ENCODE measurements at places on chromosomes 5 and 9.

DNA sequence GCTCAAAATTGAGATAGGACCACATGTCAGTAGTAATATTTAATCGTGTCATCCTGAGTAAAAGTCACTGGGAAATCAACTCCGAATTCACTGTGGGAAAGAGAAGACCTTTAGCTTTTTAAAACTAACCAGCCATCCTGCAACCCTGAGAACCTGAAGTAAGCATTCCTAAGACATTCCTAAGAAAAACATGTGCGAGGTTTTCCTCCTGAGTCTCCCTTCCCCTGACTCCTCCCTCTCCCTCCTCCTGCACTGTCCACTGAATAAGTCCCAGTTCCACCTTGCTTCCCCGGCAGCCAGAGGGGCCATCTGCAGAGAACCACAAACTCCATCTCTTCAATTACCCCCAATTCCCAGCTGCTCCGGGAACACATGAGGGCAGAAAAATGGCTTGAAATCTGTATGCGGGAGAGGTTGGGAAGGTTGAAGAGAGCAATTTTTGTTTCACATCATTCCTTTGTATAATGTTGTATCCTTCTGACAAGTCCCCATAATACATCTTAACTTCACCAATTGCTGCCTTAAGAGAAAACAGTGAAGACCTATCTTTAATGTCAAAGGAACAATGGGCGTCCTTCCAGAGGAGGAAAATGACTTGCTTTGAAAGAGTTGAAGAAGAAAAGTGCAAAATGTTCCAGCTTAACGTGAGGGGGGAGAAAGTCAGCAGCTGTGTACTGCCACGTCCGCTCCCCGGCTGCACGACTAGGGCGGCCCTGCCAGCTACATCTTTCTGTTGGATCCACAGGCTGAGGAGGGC is 186.3 kb downstream of the ZNF462 start:
- no peak for DNase-seq

DNA sequence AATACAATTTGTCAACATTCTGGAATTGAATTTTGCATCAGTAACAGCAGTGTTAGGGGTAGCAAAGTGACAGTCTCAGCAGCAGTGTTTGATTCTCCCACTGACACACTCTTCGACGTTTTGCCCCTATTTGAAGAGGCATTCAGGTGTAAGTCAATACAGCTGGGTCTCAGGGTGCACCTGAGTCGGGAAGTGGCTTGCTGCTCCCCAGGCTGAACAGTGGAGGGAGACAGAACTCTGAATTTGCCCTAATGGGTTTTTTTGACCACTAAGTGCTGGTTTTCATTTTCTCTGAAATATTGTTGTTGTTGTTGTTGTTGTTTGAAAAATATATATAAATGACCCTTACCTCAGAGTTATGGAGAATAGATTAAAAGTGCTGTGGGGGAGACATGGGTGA is 223.2 kb downstream of the TLR4 start:
- peak; percentile 5 for DNase-seq

- DNase-seq: no peak
Observed at GRCh38 chr9:81653240-81653639, 36.1 kb downstream of the TLE1 start.

GRCh38 chr9:85925493-85925892 is 15.5 kb upstream of the NAA35 start:
- DNase-seq: no peak

GRCh38 chr5:123785162-123786071 is 273.4 kb downstream of the CSNK1G3 start:
- no peak for DNase-seq

DNA sequence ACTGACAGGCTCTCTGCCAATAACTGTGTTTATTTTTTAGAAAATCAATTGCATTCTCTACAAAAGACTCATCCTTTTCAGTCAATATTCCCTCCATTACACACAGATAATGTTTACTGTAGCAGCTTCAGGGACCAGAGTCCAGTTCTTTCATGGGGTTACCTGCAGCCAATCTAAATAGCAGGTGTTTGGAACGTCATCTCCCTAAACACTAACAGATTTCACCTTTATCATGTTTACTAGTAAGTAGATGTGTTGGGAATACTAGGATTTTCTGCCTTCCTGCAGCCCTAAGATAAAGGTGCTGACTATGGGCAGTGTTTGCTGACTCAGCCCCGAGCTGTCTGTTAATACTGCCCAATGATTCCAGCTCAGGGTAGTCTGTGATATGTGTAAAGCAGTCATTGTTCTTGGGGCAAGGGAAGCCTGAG is 447.0 kb downstream of the KIF4B start:
- DNase-seq: no peak

- no peak for DNase-seq
Observed at GRCh38 chr9:14031060-14031414, 282.9 kb downstream of the NFIB start.

DNA sequence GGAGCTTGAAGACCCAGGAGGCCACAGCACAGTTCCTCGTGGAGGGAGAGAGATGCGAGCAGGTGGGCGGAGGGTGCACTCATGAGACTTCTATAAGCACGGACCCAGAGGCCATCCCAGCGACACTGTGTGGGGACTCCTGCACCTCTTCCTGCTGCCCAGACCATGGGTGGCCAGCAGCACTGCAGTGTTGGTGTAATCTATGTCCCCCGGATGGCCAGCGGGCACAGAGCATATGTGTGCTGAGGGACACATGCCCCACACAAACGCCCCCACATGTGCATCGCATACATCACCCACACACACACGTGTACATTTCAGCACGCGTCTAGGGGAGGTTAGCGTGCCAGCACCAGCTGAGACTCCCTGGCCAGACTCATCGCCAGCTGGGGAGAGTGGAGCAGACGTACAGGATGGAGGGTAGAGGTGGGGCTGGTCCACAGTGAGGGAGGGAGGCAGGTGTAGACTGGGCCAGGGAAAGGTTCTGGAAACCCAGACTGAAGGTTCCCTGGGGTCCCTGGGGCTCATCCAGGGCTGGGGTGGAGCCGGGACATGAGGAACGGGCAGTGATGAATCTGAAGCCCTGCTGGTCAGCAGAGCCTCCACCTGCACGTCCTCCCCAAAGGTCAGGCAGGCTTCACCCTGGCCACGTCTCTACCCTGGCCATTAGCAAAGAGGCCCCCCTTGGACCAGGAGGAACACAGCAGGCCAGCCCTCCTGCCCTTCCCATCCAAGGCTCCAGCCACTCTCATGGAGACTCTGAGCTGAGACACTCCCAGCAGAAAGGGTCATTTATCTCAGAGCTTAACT is 27.6 kb downstream of the ADAMTS2 start:
- no peak for DNase-seq

GRCh38 chr9:21311889-21312288 is 6.8 kb upstream of the IFNA5 start:
- no peak for DNase-seq

DNA sequence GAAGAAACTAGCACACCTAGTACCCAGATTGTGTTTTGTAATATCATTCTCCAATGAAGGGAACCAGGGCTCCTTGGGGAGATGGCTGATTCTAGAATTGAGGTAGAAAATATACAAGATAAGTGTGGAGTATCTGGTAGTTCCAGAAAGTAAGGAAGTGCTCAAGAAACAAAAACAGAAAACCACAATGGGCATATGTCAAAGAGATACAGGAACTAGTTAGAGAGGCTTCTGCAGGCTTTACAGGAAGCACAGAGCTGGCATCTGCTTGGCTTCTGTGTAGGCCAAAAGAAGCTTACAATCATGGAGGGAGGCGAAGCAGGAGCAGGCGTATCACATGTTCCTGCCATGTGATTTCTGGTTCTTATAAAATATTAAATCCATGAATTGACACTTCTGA is 105.7 kb upstream of the TMEM161B start:
- DNase-seq: no peak

DNA sequence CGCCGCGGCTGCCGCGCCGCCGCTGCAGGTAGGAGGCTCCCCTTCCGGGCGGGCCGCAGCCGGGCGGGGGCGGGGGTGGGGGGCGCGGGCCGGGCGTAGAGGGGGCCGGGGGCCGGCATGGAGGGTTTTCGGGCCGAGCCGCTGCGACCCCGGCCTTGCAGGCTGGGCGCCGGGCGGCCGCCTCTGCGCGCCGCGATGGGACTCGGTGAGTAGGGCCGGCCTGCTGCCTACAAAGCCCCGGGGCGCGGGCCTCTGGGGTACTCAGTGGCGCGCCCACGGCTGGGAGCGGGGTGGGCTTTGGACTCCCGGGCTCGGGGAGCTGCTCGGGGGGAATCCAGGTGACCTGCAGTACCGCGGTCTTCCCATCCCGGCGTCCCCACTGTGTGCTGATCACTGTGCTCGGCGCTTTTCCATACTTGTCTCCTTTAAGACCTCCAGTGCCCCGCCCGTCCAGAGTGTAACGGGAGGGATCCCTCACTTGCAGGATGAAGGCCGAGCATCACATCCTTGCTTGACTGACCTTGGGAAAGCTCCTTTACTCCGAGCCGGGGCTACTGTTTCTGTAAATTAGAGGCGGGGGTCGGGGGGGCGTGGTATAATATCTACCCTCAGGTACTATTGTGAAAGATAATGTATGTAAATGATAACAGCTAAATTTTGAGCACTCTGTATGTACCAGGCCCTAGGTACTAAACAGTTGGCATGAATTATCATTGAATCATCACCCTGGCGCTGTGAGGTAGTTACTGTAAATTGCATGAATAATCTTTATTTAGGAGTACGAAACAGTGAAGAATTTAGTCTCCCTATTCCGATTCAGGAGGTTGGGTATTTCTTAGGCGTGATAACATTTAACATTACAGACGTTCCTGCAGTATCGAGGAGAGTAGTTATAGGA is 672 bp downstream of the MSANTD3 start:
- DNase-seq: peak; percentile 30

GRCh38 chr9:73114958-73115357 is 36.7 kb upstream of the ANXA1 start:
- no peak for DNase-seq

- no peak for DNase-seq
Observed at GRCh38 chr5:163867324-163867723, 361.9 kb downstream of the MAT2B start.

GRCh38 chr5:13572163-13572562 is 372.3 kb downstream of the DNAH5 start:
- no peak for DNase-seq

GRCh38 chr5:151014680-151015343 is 5.6 kb upstream of the GPX3 start:
- no peak for DNase-seq

GRCh38 chr5:146059460-146060220 is 45.7 kb downstream of the PLAC8L1 start:
- DNase-seq: no peak

- no peak for DNase-seq
Observed at GRCh38 chr9:123867034-123867433, 62.9 kb downstream of the DENND1A start.

- no peak for DNase-seq
Observed at GRCh38 chr9:87863882-87864465, 18.7 kb upstream of the SPATA31E1 start.

DNA sequence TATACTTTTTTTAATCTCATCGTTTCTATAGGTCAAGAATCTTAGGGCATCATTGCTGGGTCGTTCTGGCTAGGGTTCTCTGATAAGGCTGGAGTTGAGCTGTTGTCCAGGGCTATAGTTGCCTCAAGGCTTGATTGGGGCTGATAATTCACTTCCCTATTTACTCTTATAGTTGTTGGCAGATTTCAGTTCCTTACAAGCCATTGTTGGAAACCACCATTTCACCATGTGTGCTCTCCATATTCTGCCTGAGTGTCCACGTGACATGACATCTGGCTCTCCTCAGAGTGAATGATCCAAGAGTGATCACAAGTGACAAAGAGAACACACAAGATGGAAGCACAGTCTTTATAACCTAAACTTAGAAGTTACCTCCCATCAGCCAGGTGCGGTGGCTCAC is 852.2 kb downstream of the EFNA5 start:
- DNase-seq: no peak

GRCh38 chr5:43652537-43653302 is 49.7 kb downstream of the NNT start:
- DNase-seq: no peak

DNA sequence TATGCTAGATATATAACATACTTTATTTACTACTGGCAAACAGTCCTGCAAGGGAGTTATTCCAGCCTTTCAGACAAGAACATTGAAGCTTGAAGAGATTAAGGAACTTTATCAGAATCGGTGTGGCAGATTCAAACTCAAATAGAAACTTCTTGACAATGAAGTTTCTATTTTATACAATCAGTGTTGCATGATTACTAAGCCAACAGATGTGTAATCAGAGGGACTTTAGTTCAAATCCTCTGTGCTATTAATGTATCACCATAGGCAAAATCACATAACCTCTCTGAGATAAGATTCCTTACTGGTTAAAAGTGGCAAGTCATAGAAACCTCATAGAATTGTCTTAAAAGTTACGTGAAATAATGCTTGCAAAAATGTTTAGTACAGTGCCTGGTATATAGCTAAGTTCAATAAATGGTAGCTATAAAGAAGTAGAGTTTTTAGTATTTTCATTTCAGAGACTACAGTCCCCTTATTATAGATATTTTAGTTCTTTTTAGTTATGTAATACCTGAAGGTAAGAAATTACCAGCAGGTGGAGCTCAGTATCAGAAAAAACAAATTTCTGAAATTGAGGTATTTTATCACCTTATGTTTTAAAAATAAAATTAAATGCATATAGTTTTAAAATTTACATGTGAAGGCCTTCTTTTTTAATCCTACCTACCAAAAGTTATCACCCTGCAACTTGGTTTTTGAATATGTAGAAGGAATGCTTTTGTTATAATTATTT is 172.1 kb downstream of the FER start:
- no peak for DNase-seq

DNA sequence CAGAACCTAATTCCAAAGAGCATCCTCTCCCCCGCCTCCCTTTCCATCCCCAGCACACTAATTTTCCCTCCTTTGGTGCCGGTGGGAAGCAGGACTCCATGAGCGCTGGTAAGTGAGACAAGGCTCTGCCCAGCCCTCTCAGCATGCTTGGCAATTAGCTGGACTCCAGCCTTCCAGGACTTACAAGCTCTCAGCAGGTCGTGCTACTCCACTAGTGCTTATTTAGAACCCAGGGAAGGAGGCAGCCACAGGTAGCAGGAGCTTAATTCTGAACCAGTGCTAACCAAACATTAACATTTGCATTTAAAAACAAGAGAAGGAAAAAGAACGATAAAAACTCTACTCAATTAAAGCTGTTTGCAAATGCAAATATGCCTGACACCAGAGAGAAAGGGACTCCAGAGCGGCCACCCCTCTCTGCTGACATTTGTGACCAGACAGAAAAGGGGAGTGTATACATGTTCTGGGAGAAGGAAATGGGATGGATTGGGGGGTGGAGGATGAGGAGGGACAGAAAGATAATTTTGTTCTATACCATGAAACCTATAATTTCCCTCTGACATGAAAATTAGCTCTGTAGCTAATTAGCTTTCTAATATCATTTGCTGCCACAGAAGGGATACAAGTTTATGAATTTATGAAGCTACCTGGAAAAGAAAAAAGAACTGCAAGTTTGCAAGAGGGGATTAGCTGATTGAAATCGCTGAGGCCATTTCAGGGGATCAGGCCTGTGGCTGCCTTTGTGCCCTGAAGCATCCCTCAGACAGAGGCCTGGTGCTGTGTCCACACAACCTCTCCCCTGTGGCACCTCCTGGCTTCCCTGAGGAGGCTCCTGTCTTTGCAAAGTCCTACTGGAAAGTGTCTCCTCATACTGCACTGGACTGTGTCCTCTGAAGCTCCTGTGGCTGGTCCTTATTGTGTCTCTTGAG is 266.3 kb downstream of the SEC61B start:
- DNase-seq: no peak
